NCI-H2029 (cell line): ENCODE measurements at places on chromosomes 1 and 21.

DNA sequence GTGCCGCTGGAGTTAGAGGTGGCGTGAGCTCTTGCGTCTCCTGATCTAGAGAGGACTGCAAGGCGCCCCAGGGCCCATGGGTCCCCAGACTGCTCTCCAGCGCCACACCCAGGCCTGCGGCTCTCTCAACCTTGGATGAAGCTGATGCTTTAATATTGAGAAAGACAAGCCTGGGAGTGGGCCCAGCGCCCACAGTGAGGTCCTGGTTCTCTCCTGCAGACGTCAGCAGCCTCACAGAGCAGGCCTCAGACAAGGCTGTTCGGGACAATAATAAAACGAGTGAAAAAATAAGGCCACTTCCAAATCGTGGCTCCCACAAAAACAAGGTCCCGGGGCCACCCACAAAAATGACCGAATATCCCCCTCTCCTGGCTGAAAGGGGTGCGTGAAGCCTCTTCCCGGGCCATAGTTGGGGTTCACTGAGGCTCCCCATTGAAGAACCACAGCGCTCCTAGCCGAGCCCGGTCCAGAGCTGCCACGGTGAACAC, 6.0 kb upstream of the DNMT3L start:
- no peak for DNase-seq

DNA sequence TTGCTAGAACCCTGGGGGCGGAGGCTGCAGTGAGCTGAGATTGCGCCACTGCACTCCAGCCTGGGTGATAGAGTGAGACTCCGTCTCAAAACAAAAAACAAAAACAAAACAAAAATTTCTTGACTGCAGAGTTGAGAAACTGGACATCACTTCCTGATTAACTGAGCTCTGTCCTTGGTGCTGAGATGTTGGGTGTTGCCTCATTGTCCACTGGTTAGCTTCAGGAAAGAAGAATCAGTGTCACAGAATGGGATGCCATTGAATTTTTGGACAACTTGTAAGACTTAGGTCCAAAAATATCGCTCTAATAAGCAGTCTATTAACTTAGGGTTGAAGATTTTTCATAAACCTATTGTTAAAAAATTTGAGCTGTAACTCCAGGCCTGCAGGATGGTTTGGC, 23.8 kb upstream of the KCNA10 start:
- no peak for DNase-seq

DNA sequence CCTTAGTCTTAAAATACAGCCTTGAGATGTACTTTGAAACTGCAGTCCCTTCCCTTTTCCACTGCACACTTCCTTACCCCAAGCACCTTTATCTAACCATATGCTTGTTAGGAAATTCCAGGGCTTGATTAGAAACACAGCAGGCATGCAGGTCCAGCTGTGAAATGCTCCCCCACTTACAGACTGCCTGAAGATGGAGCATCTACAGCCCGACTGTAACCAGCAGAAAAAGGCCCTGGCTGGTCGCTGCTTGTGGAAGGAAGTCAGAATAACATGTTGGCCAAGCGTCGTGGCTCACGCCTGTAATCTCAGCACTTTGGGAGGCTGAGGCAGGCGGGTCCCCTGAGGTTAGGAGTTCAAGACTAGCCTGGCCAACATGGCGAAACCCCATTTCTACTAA, 37.2 kb downstream of the VN1R5 start:
- DNase-seq, result no peak

GRCh38 chr1:167467126-167467710, 51.1 kb downstream of the CD247 start:
- DNase-seq, result no peak

DNA sequence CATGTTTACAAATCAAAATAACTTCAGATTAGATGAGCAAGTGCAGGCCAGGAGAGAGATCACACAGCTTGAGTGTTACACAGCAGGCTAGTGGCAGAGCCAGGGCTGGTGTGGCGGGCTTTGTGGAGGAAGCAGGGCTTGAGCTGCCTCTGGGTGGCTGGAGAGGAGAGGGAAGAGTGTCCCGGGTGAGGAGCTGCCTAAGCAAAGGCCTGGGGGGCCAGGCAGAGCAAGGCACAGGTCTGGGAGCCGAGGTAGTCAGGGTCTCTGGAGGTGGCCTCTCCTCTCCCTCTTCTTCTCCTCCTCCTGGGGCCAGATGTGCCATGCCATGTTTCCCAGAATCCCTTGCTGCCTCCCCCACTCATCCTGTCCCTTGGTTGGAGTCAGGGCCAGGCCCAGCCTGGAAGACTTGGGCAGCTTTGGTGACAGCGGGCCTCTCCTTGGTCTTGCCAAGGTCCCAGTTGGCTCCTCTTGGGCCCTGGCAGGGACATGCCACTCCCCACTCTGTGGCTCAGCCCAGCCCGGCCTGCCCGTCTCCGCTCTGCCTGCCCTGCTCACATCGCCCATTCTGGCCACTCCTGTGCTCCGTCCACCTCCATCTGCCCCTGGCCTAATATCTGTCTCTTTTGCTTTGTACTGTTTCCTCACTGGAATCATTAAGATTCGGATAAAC, 70.3 kb downstream of the PTPRU start:
- DNase-seq, result no peak

GRCh38 chr1:111706921-111707320, 32.3 kb downstream of the INKA2 start:
- DNase-seq, result no peak

DNA sequence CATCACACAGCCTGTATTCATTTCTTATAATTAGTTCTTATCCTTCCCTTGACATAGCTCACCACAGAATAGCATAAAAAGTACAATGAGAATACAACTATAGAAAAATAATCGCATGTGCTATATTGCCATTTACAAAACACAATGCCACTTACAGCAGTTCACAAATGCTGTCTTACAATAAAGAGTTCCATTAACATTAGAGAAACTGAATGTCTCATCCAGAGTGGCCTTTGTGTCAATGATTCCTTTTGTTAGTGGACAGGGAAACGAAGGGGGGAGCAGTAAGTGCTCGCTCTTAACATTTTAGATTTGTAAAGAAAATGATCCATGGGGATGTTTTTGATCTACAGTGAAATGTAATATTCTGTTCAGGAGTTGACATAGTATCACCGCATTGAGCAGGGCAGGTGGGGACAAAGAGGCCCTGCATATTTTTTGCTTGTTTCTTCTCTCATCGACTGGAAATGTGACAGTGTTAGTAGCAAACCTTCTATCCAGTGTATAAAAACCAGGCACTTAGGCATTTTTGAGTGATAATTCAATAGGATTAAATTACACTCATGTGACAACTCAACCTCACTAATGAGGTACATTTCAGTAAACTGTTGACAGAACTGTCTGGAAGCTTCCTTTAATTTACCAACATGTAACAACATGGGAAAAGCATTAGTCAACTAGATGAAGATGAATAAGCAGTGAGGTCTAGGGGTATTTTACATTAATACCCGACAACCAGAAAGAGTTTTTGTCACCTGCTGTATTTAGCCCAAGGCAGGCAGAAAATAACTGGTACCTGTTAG, 35.6 kb upstream of the RRP15 start:
- DNase-seq, result peak; percentile 57

- no peak for DNase-seq
These were observed 9.0 kb downstream of the ZBTB17 start for GRCh38 chr1:15966956-15967344.

DNA sequence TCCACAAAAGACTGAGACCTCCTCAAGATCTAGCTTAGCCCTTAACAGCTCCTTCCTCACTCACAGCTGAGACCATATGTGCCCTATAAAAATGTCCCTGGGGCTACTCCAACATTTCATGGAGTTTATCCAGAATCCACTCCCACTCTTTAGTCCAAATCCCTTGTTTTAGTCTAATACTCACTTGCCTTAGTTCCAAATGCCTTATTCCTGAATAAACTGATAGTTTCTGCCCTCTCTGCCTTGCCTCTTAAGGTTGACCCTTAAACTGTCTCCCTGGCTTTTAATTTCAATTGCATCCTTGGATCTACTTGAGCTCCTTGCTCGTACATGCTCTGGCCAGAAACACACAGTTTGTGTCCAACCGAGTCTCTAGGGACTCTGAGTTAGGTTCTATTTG, 47.3 kb upstream of the LYPLAL1 start:
- no peak for DNase-seq

DNA sequence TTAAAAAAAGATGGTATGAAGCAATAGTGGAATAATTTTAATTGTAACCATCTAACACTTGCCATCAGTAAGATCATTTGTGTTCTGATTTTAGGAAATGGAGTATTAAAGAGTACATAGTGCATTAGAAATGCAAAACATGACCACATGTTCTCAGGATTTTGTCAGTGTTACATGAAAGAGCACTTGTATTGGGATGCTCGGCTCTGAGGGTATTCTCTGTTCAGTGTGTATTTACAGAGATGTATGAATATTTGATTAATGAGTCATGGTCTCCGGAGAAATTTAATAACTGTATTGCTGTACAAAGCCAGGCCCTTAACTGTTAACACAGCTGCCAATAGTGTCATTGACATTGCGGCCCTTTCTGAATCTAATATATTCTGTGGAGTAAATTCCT, 91.7 kb downstream of the ATG4C start:
- DNase-seq, result no peak
